ENCODE measurements at places on chromosomes 16 and 17.

DNA sequence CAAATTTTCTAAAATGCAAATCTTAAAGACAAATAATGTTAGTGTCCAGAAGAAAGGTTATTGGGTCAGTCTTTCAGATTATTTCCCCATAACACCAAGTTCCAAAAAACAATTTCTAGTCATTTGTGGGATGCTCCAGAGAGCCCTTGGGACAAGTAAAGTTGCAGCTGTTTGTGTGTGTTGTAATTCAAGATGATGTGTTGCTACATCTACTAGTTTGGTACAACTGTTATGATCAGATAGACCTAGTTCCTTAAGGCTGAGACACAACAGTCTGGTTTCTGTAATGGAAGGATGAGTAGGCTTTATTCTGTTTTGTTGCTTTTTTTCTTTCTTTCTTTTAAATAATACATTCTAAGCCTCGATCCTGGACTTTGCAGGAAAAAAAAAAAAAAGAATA lies 41.9 kb downstream of the PIGL start:
- DNase-seq, result no peak

GRCh38 chr17:72118335-72119076 lies 2.3 kb upstream of the SOX9 start:
- peak; percentile 42 for DNase-seq

GRCh38 chr17:55303701-55304145 lies 39.0 kb downstream of the HLF start:
- no peak for DNase-seq

- DNase-seq, result peak; percentile 92
Measured at GRCh38 chr17:32483451-32484019, 3.3 kb upstream of the CDK5R1 start.

GRCh38 chr16:69286941-69287713 lies 24.0 kb upstream of the VPS4A start:
- DNase-seq, result peak; percentile 35

DNA sequence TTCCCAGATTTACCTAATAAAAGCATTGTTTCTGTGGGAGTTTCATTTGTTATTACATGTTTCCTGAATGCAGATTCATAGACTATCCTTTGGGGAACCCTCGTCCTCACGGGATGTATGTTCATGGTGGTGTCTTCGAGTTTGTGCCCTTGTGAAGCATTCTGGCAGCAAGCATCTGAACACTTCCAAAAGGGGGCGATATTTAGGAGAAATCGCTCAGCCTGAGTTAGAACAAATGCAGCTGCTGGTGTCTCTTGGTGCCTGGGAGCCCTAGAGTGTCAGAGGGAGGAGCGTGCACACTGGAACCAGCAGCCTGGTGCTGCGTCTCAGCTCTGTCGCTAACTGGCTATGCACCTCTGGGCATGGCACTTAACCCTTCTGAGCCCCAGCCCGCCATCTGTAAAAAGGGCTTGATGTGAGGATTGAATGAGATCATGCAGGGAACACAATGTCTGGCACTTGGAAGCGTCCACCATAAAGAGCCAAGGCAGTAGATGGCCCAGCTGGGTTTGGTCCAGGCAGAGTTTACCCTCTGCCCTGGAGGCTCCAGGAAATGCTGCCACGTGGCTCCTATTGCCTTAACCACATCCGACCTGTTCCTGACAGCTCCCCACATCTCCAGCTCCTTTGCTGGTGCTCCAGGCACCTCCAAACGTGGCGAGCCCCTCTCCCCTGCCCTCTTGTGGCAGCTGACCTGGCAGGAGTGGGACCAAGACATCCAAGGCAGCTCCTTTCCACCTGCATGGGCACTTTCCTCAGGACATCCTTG lies 25.0 kb upstream of the C16orf78 start:
- no peak for DNase-seq

All from COR-L47 (cell line).